ENCODE measurements at places on chromosomes 3 and 15. TPM values are rescaled to one million over a fixed set of nuclear protein-coding genes. Genes with fewer than 3 reads are reported as not detected.
A peak's percentile ranks its signal among the peaks of the same experiment; 100 is the strongest.

GRCh38 chr15:75842722-75843677 is at the start of gene UBE2Q2:
UBE2Q2 (plus strand) TSS chr15:75843447; CDS start chr15:75843667, 220 bp downstream.
- peak within 1 kb of the TSS; percentile 91 for H3K27ac ChIP-seq
- H3K36me3 ChIP-seq: peaks cover 1% of the 10 kb centered on the region
- H3K4me1 ChIP-seq: peaks cover 8% of the 10 kb centered on the region
- no peaks in the 10 kb centered on the region for H3K27me3 ChIP-seq
- peak; percentile 62 for DNase-seq

- H3K27ac ChIP-seq: no peak overlapping the region
- no peaks in the 10 kb centered on the region for H3K27me3 ChIP-seq
- peak; percentile 42 for DNase-seq
- H3K4me1 ChIP-seq: peaks cover 6% of the 10 kb centered on the region
Observed at GRCh38 chr3:154971771-154972326, 108.3 kb upstream of the MME start.

- no peaks in the 10 kb centered on the region for H3K27me3 ChIP-seq
- H3K27ac ChIP-seq: no peak overlapping the region
- H3K4me1 ChIP-seq: no peaks in the 10 kb centered on the region
- no peaks in the 10 kb centered on the region for H3K36me3 ChIP-seq
Observed at GRCh38 chr3:62574266-62574898, 201.0 kb upstream of the FEZF2 start.

DNA sequence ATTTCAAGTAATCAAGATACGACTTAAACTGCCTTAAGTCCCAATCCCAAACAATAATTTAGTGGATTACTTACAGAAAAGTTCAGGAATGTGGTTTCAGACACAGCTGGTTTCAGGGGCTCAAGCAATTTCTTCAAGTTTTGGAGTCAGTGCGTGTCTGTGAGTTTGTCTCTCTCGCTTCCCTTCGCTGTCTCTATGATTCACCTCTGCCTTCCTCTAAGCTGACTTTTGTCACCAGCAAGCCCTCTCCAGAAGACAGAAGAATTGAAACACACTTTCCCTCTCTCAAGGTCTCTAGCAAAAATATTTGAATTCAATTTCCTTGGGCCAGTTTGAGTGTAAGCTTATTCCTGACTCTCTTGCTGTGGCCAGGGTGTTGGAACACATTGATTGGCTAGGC is 392.4 kb downstream of the EDEM1 start:
- H3K36me3 ChIP-seq: no peaks in the 10 kb centered on the region
- no peaks in the 10 kb centered on the region for H3K4me1 ChIP-seq
- no peak overlapping the region for H3K4me3 ChIP-seq
- no peak overlapping the region for H3K27ac ChIP-seq
- no peaks in the 10 kb centered on the region for H3K27me3 ChIP-seq

GRCh38 chr3:127045435-127046045 is 62.6 kb downstream of the PLXNA1 start:
- peaks cover 10% of the 10 kb centered on the region for H3K27me3 ChIP-seq
- no peaks in the 10 kb centered on the region for H3K36me3 ChIP-seq
- no peak for DNase-seq

DNA sequence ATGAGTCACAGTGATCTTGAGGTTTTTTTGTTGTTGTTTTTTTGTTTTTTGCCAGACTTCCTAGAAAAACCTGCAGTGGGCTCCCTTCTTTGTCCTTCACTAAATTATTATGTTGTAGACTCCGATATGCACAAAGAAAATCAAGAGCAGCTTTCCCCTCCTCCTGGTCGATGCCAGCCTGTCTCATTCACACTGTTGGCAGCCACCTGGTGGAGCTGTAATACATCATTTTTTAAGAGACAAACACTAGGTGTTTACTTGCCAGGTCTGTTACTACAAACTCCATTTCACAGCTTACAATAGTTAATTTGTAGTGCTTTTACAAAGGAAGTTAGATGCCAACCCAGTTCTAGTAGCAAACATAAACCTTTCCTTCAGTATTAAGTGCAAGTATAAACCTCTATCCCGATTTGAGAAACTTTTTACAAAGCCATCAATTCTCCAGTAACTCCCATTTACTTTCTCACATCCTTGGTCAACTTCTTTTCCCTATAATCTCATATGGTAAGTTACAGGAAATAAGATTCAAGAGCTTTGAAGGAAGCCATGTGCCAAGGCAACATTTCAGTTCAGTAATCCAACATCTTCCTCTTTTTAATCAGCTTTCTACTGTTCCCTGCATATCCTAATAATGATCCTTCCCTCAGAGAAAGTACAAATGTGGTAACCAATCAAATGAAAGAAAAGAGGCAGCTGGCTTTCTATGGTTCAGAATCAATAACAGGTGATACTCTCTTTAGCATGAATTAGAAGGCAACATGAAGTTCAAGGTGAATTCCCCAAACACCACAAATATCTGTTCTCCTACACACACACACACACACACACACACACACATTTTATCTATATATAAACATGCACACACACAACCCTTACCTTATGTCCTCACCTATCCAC is 14.0 kb downstream of the AAGAB start:
- no peak overlapping the region for H3K27ac ChIP-seq
- no peak overlapping the region for H3K4me3 ChIP-seq
- H3K36me3 ChIP-seq: peaks cover 1% of the 10 kb centered on the region
- DNase-seq: no peak

The TM6SF1 gene
- total RNA-seq: 1.6 TPM

The STARD5 gene
- 5.0 TPM for total RNA-seq

The PTH1R gene
- 0.18 TPM for total RNA-seq

The EOMES gene
- total RNA-seq: not detected

The SMCO1 gene
- not detected for total RNA-seq

The EDEM1 gene
- total RNA-seq: 23.5 TPM

The CPLX3 gene
- not detected for total RNA-seq

Data from IMR-90 (cell line).